Hematopoietic multipotent progenitor cell treated with erythropoietin and hydrocortisone succinate and interleukin-3 and kit ligand, for 15 days (in vitro differentiated cells): ENCODE measurements at places on chromosomes 13 and 19.

GRCh38 chr19:55348317-55349034 is 6.0 kb downstream of the COX6B2 start:
- no peak for DNase-seq

DNA sequence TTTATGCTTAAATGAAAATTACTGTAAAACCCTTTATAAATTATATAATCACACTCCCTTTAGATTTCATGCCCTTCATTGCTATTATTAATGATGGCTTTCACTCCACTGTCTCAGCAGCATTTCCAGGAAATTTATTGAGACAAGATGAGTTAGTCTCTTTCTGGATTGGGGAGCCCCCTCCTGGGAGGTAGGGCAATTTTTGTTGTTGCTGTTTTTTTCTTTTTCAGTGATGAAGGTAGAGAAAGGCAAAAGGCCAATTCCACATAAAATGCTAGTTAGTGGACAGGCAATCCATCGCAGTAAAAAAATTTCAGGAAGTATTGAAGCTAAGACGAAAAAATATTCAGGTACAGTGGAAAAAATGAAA is 80.2 kb downstream of the TEX26 start:
- no peak for DNase-seq

DNA sequence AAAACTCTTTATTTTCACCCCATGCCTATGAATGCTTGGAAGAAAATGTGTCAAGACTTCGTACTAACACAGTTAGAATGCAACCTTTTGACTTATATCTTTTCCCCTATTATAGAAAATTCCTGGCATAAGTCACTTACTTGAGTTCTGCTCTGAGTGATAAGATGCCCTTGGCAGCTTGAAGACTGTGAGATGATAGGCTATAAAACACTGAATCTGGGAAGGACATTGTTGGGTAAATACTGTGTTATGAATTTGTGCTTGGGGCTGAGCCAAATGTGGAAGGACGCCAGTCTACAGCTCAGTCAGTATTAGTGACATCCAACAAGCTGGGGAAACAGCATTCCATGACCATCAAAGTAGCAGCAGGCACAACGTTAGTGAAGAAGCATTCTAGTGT is 368.0 kb upstream of the SGCG start:
- no peak for DNase-seq

DNA sequence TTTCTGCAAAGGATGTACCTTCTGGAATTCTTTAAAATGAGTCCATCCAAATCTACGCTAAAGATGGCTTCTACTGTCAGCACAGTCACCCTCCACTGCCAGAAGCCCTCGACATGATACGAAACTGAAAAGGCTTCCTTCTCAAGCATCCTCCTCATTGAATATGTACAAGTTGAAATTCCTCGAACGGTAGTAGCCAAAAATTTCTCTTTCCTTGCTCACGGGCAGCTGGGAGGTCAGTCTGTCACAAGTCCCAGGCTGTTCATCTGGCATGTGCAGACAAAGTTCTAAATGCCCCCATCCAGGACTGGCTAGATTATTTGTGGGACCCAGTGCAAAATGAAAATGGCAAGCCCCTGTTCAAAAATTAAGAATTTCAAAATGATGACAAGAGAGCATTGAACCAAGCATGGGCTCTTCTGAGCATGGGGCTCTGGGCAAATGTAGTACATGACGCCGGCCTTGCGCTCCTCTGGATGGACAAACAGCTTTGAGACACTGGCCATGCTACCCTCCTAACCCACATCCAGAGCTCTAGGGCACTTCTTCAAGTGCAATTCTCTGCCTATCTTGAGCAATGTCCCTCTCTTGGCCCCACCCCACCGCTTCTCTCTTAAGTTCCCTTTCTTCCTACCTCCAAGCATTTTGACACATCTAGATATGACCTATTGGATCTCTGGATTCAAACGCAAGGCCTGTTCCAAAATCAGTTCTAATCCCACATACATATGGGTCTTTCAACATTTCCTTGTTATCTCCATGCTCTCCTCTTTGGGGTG is 78.9 kb upstream of the FLT1 start:
- DNase-seq, result no peak

GRCh38 chr13:76418404-76418803 is 467.8 kb downstream of the KCTD12 start:
- DNase-seq, result no peak

- DNase-seq, result no peak
Measured at GRCh38 chr19:5805462-5806132, 730 bp downstream of the NRTN start.

DNA sequence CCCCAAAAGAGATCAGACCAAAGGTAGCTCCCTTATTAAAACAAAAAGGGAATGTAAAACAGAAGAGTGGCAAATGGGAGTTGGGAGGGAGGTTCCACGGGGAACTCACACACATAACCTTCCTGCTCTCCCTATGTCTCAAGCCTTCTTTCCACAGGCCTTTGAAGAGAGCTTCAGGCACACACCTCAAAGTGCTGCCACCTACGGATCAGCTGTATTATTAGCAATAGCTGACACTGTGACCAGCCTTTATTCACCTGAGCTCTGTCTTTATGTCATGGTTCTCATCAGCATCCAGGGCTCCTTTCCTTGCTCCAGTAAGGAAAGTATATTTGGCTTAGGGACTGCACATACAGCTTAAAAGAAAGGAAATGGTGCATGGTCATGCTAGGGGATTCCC is 11.3 kb downstream of the ZNF571 start:
- DNase-seq, result no peak

GRCh38 chr13:44275381-44275780 is 98.2 kb upstream of the SERP2 start:
- DNase-seq, result no peak

GRCh38 chr19:12665281-12665573 is 1.3 kb downstream of the MAN2B1 start:
- no peak for DNase-seq

DNA sequence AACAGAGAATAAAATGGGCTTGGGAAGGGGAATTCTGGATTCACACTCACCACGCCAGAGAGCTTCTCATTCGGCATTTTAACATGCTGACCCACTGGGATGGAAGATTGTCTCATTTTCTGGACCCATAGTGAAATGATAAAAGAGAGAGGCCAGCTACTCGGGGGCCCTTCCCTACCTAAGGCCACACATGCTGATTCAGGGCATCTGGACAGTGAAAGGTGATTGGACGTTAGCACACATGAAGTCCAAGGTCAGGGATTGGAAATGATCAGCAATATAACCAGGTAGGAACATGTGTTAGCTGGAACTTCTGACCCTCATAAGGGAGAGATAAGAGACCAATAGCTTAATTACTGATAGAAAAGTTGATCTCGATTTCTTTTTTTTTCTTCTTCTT is 183.7 kb downstream of the NUFIP1 start:
- DNase-seq, result no peak

DNA sequence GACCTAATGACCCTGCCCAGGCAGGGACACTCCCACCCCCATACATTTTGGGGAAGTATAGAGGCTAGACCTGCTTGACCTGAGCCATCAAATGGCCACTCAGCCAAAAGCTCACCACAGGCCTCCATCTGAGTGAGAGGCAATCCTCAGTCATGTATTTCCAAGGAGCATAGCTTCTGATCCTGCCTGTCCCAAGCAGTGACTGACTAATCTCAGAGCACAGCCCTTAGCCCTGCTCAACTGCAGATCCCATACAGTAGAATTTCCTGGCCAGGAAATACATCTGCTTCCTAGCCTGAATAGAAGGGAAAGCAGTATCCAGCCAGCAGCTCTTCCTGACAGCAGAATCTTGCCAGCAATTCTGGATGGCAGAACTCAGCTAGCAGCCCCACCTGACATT is 880.6 kb upstream of the GPC6 start:
- no peak for DNase-seq

- DNase-seq, result no peak
Measured at GRCh38 chr13:65966991-65967451, 1263.1 kb downstream of the PCDH9 start.

- peak; percentile 98 for DNase-seq
Measured at GRCh38 chr19:10870955-10871603, at the start of gene CARM1. CARM1 (plus strand) TSS chr19:10871553; CDS start chr19:10871703, 150 bp downstream.

DNA sequence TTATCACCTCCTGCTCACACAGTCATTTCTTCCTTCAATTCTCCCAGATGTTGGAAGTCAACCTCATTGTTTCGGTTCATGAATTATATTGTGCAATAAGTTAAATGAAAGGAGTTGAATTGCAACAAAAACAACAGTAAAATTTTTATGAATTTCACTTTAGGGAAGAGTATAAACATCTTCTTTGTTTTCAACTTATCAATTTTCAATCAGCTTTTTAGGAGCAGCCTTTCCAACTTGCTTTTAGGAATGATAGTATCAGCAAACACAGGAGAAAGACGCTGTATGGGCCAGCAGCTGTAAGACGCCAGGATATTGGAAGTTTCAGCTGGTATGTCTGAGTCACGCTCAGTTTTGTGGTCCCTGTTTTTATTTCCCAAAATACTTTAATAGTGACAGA is 132.5 kb upstream of the ARGLU1 start:
- no peak for DNase-seq

DNA sequence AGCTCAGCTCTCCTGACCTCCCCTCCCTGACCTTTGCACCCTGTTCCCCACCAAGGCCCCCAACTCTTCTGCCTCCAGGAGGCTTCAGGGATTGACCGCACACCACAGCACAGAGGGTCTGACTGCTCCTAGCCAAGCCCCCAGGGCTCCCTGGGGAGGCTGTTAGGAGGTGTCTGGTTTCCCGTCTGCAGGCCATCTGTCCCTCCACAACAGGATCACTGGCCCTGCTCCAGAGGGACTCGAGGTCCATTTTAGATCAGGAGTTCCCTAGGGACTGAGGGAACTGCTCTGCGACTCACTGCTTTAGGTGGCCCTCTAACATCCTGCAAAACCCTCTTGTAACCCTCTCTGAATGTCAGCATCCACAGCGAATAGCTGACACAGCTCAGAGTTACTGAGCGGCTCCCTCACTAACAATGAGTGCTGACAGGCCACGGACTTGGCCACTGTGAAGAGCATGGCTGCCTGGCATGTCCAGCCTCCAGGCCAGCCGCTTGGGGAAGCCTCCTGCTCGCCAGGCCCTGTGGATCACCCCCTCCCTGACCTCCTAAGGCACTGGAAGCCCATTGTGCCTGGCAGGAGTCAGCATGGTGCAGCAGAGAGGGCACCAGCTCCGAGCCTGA is 17.7 kb downstream of the GRIK5 start:
- no peak for DNase-seq

- DNase-seq, result no peak
Measured at GRCh38 chr13:92362717-92363116, 863.9 kb upstream of the GPC6 start.

DNA sequence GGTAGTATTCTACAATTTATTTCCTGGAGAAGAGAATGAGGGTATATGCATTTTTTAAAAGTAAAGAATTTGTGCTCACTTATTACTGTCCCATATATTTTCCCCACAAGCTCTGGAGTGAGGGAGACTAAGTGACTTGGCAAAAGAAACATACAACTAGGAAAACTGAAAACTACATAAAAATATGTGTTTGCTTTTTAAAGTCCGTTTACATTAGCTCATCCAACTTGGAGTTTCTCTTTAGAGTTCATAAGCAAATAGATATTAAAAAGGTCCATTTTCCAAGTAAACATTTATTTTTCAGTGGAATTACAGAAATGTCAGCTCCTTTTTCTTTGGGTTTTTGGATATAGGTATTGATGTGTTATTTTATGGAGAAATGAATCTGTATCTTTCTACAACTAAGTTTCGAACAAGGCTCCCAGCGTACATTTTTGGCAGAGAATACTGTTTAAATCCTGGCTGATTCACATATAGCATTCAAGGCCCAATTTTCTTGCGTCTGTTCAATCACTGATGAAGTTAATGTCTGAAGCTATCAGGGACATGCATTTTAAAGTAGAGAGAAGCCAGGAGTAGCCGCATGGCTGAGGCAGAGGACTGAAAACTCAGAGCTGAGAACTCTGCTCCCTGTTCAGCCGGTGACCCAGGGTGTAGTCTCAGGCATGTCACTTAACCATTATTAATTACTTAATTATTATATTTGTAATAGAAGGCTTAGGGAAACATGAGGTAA is 729.4 kb downstream of the EFNB2 start:
- no peak for DNase-seq

GRCh38 chr13:22717036-22717435 is 463.7 kb upstream of the SGCG start:
- DNase-seq, result no peak

- no peak for DNase-seq
Measured at GRCh38 chr19:9130965-9131364, 4.2 kb upstream of the OR7G3 start.

GRCh38 chr19:49094505-49095482 is 9.5 kb downstream of the SNRNP70 start:
- DNase-seq, result no peak

DNA sequence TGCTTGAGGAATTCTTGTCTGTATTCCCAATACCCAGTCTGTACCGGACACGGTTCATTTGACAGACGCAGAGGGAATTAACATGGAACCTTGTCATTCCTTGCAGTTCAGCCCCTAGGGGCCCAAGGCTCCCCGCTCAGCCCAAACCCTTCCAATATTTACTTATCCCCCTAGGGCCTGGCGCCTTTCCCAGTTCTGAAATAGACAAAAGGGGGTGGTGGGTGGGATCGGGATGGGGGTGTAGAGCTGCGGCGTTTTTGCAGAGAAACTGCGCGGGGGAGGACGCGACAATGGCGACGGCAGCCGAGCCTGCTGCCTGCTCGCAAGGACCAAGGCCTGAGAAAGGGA is 583 bp downstream of the AKAP8L start:
- no peak for DNase-seq

DNA sequence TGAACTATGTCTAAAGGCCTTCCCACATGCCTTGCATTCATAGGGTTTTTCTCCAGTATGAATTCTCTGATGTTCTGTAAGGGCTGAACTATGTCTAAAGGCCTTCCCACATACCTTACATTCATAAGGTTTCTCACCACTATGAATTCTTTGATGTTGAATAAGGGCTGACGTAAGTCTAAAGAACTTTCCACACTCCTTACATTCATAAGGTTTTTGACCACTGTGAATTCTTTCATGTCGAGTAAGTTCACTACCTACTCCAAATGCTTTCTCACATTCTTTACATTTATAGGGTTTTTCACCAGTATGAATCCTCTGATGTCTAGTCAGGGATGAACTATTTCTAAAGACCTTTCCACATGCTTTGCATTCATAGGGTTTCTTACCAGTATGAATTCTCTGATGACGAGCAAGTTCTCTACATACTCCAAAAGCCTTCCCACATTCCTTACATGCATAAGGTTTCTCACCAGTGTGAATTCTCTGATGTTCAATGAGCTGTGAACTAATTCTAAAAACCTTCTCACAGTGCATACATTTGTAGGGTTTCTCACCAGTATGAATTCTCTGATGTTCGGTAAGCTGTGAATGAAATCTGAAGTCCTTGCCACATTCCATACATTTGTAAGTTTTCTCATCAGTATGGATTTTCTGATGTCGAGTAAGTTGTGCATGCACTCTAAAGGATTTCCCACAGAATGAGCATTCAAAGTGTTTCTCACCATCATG is 19.1 kb upstream of the ZNF260 start:
- no peak for DNase-seq
